Keratinocyte (primary cell): ENCODE measurements at places on chromosomes 6 and 20.

GRCh38 chr20:5569021-5569420 is 181.2 kb upstream of the SHLD1 start:
- peak; percentile 9 for DNase-seq
- no peak overlapping the region for H3K27ac ChIP-seq
- no peaks in the 10 kb centered on the region for H3K27me3 ChIP-seq
- peaks cover 19% of the 10 kb centered on the region for H3K36me3 ChIP-seq

DNA sequence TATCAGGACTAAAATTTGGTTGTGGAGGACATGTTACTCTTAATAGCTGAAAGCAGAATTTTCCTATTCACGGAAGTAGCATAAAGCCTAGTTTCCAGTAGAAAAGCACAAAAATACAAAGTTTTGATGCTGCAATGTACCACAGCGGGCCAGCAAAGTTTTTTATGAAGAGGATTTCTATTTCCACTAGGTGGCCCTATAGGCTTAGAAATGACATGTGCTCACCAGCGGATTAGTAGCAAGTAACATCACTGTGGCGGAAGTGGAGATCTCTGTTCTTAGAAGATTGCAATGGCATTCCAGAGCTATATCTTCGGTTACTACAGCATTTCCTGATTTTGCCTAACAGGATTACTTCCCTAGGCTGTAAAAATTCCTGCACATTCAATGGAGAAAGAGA is 1219.0 kb upstream of the EYS start:
- H3K36me3 ChIP-seq = no peaks in the 10 kb centered on the region
- DNase-seq = no peak
- H3K4me3 ChIP-seq = no peak overlapping the region
- peaks cover 12% of the 10 kb centered on the region for H3K4me1 ChIP-seq

DNA sequence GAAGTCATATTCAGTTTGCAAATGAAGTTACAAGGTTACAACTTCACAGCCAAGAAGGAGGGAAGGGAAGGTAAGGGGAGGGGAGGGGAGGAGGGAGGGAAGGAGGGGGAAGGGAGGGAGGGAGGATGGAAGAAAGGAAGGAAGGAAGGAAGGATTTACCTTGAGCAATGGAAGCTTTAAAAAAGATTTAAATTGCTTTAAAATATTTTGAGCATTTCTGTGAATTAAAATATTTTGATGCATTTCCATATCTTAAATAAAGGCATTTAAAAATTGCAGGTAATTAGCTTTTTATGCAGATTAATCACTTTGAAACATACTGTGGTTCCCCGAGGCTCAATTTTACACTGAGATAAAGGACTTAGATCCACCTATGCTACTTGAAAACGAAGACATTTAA is 618.0 kb downstream of the TFAP2A start:
- no peak overlapping the region for H3K27ac ChIP-seq
- no peaks in the 10 kb centered on the region for H3K4me1 ChIP-seq
- no peaks in the 10 kb centered on the region for H3K36me3 ChIP-seq
- no peak for DNase-seq
- H3K27me3 ChIP-seq = no peaks in the 10 kb centered on the region

DNA sequence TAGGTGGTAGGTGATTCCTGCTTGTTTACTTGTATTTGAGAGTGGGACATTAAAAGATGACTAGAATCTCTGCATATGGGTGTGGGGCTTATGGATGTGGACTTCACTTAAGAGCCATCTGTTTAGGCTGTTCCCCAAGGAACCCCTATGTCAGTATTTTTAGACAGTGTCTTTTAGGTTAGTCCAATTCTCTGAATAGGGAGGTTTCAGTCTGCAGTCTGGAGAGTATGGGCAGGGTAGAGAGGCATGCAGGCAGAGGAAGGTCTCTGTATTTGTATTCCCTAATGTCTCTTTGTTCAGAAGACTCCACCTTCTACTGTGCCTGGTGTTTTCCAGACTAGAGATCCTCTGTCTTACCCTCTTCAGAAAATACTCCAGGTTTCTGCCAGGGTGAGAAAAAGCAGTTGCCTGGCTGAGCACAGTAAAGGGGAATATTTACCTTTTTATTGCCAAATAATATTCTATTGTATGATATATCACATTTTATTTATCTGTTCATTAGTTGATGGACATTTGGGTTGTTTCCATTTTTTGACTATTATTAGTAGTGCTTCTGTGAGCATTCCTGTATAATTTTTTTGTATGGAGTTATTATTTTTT is 19.1 kb downstream of the SLX4IP start:
- DNase-seq = no peak
- H3K27me3 ChIP-seq = no peaks in the 10 kb centered on the region
- peaks cover 2% of the 10 kb centered on the region for H3K4me1 ChIP-seq
- no peaks in the 10 kb centered on the region for H3K36me3 ChIP-seq
- no peak overlapping the region for H3K4me3 ChIP-seq

GRCh38 chr6:32148289-32149091 is 3.2 kb downstream of the PRRT1 start:
- peaks cover 4% of the 10 kb centered on the region for H3K27me3 ChIP-seq
- H3K27ac ChIP-seq = peak overlapping the region; percentile 54
- H3K4me3 ChIP-seq = peak overlapping the region; percentile 82

GRCh38 chr6:129543981-129544380 is 166.0 kb downstream of the ARHGAP18 start:
- H3K36me3 ChIP-seq = no peaks in the 10 kb centered on the region
- no peak for DNase-seq
- H3K27me3 ChIP-seq = no peaks in the 10 kb centered on the region
- no peak overlapping the region for H3K4me3 ChIP-seq

DNA sequence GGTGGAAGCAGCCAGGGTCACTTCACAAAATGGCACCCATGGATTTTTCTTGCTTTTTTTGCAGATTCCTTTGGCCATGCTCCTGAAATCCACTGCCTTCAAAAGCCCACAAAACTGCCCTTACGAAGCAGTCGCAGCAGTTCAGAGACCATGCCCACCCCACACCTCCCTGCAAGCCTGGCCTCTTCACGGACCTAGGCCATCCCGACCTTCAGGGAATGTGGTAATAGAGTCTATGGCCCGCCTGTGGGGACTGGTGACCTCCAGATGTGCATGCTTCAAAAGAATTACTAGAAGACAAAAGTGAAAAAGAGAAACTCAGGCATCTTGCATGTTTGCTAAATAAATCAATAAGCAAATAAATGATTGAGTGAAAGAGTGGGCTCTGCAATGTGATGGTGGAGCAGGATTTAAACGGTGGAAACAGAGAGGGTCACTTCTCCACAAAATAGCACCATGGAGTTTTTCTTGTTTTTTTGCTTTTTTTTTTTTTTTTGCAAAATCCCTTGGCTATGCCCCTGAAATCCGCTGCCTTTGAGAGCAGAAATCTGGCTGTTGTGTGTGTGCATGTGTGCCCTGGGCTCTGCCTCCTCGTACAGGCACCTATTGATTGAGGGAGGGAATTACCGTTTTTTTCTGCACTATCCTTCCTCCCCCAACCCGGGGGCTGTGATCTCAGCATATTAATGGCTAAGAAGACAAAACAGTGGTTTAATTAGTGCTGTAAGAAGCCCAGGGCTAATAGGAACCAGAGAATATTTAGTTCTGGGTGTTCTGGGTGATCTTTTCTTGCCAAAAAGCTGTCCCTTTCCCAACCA is 107.4 kb downstream of the PXDC1 start:
- H3K36me3 ChIP-seq = no peaks in the 10 kb centered on the region
- no peak for DNase-seq
- no peak overlapping the region for H3K4me3 ChIP-seq
- no peaks in the 10 kb centered on the region for H3K4me1 ChIP-seq
- H3K27ac ChIP-seq = no peak overlapping the region
- peaks cover 6% of the 10 kb centered on the region for H3K27me3 ChIP-seq

DNA sequence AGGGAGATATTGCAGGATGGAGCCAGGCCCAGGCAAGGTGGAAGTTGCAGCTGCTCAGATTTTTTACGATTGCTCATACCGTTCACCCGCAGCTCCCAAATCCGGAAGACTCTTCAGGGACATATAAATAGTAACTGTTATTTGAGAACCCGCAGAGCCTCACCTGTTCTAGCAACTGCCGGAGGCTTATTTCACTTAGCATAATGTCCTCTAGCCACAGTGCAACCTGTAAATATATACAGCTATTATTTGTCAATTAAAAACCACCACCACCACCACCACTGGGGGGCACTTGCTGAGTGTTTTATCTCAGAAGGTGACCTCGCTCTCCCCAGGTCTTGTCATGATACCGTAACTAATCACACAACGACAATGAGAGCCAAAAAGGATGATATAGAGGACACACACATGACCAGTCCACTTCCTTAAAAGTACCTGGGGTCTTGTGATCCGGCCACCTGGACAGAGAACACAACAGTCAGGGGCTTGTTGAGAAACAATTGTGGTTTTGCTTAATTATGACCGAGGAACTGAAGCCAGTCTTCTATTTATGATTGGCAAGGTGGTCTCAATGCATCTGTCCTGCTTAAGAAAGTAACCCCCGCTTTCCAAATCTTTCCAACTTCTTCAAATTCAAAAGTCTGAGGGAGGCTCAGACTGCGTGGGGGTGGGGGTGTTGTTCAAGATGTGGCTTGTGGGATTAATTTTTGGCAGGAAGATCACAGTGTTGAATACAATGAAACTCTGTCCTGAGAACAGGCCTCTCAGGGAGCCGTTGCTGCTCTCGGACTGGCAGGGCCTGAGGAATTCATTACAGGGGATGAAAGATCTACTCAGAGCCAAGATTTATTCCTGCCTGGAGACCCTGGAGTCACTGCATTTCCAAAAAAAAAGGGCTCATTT is 107.7 kb upstream of the PRND start:
- DNase-seq = peak; percentile 38
- no peak overlapping the region for H3K4me3 ChIP-seq
- peaks cover 13% of the 10 kb centered on the region for H3K4me1 ChIP-seq
- peak overlapping the region; percentile 32 for H3K27ac ChIP-seq
- no peaks in the 10 kb centered on the region for H3K36me3 ChIP-seq
- H3K27me3 ChIP-seq = no peaks in the 10 kb centered on the region

- H3K4me1 ChIP-seq = peaks cover 7% of the 10 kb centered on the region
- no peak overlapping the region for H3K4me3 ChIP-seq
- no peaks in the 10 kb centered on the region for H3K27me3 ChIP-seq
These were observed 6.0 kb downstream of the LHFPL5 start for GRCh38 chr6:35810971-35811698.

DNA sequence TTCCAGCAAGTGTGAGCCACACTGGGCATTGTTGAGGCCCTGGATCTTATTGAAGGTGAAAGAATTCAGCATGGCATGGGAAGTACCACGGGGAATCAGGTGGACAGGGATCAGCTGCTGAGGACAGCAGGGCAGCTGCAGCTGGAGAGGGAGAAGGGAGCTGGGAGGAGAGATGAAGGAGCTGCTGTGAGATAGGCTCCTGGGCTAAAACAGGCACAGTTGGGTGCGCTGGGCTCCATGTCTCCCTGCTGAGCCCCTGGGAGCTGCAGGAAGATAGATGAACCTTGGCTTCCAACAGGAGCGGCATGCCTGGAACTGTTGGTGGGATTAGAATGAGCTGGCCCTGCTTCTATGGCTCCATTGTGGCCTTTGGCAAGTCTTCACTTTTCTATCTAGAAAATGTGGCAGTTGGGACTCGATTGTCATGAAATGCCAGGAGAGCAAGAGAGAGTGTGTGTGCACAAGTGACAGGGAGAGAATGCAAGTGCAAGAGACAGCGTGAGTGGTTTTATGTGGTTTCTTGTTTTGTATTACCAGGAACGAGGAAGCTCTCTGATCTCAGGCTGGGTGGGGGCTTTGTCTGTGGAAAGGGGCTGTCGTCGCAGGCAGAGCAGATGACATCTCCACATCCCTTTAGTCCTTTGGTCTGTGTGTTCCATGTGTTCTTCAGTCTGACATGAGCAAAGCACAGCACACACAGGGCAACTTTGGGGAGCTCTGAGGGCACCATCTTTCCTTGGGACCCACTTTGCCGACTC is 20.4 kb downstream of the SNPH start:
- no peaks in the 10 kb centered on the region for H3K36me3 ChIP-seq
- no peak overlapping the region for H3K27ac ChIP-seq
- H3K27me3 ChIP-seq = no peaks in the 10 kb centered on the region
- H3K4me3 ChIP-seq = no peak overlapping the region
- no peak for DNase-seq

DNA sequence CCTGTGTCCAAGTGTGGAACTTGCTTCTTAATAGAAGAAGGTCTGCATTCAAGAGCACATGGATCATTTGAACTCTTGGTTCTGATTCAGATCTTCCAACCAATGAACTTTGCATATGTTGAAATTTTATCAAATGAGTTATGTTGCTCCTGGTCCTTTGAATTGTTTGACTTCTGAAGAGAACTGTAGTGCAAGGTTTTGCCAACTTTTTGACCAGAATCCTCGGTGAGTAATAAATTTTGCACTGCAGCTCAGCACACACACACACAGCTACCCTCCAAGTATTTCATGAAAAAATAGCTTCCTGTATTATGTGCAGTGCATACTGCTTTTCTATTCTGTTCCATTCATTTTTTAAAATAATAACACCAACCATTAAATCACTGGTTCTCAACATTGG is 67.5 kb downstream of the BFSP1 start:
- H3K27ac ChIP-seq = no peak overlapping the region
- no peak for DNase-seq

GRCh38 chr6:20038410-20039204 is 173.7 kb downstream of the MBOAT1 start:
- H3K27me3 ChIP-seq = no peaks in the 10 kb centered on the region
- no peak overlapping the region for H3K27ac ChIP-seq
- no peaks in the 10 kb centered on the region for H3K36me3 ChIP-seq
- no peak overlapping the region for H3K4me3 ChIP-seq

- H3K36me3 ChIP-seq = no peaks in the 10 kb centered on the region
- no peak overlapping the region for H3K27ac ChIP-seq
- no peaks in the 10 kb centered on the region for H3K4me1 ChIP-seq
- H3K27me3 ChIP-seq = peaks cover 7% of the 10 kb centered on the region
These were observed 39.5 kb upstream of the B4GALT5 start for GRCh38 chr20:49753133-49753532.

DNA sequence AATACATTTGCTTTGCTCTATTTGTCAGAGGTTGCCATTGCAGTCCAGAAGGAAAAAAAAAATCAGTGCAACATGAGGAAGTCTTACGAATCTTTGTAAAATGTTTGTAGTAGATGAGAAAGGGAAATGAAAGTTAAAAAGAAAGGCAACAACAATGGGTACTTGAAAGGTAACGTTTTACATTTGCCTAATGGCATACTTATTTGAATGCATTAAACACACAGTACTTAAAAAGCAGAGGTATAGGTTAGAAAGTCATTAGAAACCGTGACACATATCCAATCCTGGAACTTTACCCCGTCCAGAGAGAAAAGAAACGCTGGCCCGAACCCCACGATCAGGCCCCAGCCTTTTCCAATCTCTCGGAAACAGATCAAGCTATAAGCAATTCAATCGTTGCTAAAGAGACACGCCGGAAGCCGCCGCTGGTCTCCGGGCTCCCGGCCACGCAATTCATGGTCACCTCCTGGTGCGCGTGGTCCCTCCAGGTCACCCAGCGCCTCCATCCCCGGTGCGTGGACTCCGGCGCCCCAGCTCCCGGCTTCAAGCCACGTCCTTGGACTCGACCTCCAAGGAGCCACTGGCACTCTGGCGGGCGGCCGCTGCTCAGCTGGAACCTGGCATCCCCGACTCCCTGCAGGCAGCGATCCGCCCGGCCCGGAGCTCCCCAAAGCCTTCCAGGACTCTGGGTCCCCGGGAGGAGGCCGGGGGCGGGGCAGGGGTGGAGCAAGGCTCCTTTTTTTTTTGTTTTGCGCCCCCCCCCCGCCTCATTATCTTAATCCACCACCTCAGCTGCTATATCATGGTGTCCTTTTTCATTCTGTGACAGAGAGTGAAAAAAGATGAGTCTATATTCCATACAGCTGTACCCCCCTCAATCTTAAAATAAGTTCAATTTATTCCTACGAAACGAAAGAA is at the start of gene SLC18B1:
TSS of gene SLC18B1 (minus strand) at position 687 of the 918 bp plus-strand sequence. CDS start at position 506, 181 bp downstream.
- no peaks in the 10 kb centered on the region for H3K4me1 ChIP-seq
- H3K27me3 ChIP-seq = no peaks in the 10 kb centered on the region
- H3K36me3 ChIP-seq = no peaks in the 10 kb centered on the region
- H3K27ac ChIP-seq = peak within 1 kb of the TSS; percentile 77
